AG04450 (cell line): ENCODE measurements at places on chromosomes 16 and 17.

- DNase-seq: no peak
Observed at GRCh38 chr16:11725457-11725856, 17.2 kb downstream of the TXNDC11 start.

- no peak for DNase-seq
Observed at GRCh38 chr16:50093607-50094539, 28.1 kb downstream of the HEATR3 start.

DNA sequence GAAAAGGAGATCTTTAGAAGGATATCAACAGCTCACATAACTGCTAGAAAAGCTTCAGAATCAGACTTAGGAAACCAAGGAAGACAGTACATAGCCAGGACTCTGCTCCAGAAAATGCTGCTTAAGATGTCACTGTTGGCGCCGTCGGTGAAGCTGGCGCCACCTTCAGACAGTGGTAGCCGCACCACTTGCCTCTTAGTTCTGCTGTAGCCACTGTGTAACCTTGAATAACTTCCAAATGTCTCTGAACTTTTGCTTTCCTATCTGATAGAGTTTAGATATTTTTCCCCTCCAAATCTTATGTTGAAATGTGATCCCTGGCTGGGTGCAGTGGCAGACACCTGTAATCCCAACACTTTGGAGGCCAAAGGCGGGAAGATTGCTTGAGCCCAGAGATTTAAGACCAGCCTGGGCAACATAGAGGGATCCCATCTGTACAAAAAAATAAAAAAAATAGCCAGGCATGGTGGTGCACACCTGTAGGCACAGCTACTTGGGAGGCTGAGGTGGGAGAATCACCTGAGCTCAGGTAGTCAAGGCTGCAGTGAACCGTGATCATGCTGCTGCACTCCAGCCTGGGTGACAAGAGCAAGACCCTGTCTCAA lies 6.3 kb upstream of the USP31 start:
- DNase-seq: no peak

GRCh38 chr17:61072648-61073047 lies 327.0 kb upstream of the TBX2 start:
- no peak for DNase-seq

- DNase-seq: no peak
Observed at GRCh38 chr16:85986931-85987749, 88.2 kb downstream of the IRF8 start.

DNA sequence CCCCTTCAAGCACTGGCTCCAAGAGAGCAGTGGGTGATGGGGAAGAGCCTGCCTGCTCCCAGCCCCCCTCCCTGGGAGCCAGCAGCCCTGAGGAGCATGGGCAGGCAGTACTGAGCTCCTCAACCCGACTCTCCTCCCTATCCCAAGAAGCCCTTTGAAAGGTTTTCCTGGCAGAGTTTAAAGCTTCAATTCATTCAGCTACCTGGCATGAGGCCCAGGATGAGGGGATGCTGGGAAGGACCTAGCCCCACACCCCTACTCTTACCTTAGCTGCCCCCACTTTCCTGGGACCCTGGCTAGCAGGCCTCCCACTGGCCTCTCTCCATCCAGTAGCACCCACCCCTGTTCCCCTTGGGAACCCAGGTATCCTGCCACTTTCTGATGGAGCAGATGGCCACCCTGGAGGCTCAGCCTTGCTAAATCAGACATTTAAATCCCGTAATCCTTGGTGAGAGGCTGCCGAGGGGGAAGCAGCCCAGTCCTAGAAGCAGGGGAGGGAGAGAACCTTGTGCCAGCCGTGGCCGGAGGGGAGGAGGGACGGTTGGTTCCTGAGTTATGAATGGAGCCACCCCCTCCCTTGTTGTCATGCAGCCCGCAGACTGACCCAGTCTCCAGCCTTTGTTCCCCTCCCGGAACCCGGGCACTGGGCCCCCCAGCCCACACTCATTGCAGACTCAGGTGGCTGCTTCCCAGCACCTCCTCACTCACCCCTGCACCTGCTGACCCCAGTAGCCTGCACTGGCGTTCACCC lies 17.1 kb downstream of the ATP1B2 start:
- no peak for DNase-seq

DNA sequence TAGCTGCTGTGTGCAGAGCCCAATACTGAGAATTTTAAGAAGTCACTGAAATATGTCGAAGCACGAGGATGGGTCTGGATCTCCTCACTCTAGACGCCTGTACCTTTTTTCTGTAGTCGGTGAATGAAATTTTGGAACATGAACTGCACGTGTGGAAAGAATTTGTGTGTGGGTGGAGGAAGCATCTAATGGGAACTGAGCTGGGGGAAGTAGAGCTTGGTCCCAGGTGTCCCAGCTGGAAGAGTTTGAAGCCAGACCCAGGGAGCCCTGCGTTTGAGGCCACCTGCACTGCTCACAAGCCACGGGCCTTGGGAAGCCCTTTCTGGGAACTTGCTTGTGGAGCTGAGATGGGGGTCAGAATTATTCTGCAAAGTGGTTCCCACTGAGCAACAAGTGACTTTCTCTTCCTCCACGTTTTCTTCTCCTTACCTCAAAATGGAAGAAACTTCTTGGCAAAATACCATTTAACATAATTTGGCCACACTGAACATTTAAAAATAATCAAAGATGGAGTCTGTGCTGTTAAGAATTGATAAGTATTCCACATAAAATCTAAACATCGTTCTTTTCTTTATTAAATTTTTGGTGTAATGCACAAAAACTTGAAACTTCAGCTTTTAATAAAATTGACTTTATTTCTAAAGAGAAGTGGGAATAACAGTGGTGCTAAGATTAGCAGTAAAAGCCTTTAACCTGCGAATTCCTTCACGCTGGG lies 163.8 kb downstream of the PRKCA start:
- DNase-seq: no peak

DNA sequence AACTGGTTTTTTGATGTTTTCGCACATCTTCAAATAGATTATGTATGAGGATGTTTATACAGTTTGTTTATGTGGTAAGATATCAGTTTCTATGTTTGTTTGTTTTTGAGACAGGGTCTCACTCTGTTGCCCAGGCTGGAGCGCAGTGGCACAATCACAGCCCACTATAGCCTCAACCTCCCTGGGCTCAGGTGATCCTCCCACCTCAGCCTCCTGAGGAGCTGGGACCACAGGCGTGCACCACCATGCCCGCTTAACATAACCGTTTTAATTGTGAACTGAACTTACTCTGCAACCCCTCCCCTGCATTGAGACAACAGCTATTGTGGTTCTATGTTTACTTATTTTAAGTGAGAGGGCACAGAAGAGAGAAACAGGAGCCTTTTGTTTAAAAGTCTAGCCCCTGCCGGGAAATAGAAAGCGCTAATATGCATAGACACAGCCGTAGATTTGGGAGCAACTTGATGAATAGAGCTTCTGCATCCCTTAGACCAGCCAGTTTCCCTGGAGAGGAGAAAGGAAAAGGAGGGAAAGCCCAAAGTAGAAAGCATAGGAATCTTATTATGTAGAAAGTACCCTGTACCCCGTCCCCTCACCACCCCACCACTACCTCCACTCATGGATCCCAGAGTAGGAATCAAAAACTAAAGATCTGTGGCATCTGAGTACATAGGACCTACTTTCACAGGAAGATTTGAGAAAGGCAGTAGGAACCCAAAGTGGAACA lies 19.6 kb upstream of the APPBP2 start:
- DNase-seq: no peak

DNA sequence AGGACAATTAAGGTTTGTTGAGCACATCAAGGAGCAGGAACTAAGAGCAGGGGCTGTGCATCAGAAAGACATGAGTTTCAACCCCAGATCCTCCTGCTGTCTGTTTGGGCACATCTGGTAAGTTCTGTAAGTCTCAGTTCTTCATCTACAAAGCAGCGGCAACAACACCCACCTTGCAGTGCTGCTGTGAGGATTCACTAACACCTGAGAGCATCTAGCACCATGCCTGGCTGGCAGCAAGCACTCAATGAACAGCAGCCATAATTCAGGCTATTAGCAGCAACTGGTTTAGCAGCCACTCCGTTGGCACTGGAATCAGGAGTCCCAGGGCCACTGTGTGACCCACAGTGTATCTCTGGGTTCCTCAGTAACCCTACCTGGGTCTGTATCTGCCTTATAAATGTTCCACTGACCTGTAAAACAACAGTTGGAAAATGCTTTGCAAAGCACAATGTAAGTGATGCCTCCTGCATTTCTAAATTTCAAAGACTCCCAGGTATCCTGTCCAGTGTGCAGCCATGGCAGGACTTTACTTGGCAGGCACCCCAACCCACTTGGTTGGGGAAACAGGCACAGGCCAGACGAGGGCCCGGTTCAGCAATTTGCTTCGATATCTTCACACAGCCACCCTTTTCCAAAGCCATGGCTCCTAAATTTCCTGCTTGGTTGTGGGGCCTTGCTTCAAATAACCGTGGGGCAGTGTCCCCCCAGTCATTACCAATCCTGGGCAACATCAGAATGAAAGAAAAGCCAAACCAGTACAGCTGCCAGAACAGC lies 4.2 kb downstream of the ST3GAL2 start:
- DNase-seq: no peak

GRCh38 chr16:53960954-53961616 lies 257.1 kb downstream of the FTO start:
- no peak for DNase-seq

DNA sequence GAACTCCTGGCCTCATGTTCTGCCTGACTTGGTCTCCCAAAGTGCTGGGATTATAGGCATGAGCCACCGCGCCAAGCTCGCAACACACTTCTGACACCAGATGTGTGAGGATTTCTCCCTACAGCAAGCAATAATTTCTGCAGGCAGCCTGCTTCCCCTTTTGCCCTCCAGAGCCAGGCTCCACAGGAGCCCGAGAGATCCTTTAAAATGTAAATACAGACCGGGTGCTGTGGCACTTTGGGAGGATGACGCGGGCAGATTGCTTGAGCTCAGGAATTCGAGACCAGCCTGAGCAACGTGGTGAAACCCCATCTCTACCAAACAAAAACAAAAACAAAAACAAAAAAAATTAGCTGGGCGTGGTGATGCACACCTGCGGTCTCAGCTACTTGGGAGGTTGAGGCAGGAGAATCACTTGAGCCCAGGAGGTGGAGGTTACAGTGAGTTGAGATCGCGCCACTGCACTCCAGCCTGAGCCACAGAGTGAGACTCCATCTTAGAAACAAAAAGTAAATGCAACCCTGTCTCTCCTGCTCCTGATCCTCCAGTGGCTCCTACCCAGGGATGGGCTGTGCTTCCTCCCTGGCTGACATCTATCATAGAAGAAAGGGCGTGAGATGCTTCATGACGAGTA lies 14.7 kb downstream of the C16orf96 start:
- no peak for DNase-seq

GRCh38 chr17:80901319-80901718 lies 90.3 kb upstream of the CHMP6 start:
- DNase-seq: no peak

- peak; percentile 39 for DNase-seq
Observed at GRCh38 chr16:22369221-22369811, 5.1 kb downstream of the CDR2 start.

GRCh38 chr17:13353590-13353989 lies 248.1 kb downstream of the HS3ST3A1 start:
- no peak for DNase-seq

GRCh38 chr16:27778171-27778925 lies 228.4 kb downstream of the KATNIP start:
- DNase-seq: no peak

DNA sequence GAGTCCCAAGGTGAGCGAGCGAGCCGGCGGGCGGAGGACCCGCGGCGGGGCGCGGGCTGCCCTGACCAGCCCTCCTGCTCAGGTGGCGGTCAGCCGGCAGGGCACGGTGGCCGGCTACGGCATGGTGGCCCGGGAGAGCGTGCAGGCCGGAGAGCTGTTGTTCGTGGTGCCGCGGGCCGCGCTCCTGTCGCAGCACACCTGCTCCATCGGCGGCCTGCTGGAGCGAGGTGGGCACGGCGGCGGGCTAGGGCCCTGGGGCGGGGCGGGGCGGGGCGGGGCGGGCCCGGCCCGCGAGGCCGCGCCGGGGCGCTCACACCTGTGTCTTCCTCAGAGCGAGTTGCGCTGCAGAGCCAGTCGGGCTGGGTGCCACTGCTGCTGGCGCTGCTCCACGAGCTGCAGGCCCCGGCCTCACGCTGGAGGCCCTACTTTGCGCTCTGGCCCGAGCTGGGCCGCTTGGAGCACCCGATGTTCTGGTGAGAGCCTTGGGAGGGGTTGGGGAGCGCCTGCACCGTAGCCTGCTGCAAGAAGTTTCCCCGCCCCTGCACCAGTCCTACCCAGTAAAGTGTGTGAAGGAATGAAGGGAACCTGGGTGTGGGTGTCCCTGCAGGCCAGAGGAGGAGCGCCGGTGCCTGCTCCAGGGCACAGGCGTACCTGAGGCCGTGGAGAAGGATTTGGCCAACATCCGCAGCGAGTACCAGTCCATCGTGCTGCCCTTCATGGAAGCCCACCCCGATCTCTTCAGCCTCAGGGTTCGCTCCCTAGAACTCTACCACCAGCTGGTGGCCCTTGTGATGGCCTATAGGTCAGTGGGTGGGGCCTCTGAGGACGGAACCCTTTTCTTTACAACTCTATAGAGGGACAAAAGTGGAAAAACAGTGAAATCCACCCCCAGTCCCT lies 802 bp downstream of the SETD6 start:
- DNase-seq: no peak

DNA sequence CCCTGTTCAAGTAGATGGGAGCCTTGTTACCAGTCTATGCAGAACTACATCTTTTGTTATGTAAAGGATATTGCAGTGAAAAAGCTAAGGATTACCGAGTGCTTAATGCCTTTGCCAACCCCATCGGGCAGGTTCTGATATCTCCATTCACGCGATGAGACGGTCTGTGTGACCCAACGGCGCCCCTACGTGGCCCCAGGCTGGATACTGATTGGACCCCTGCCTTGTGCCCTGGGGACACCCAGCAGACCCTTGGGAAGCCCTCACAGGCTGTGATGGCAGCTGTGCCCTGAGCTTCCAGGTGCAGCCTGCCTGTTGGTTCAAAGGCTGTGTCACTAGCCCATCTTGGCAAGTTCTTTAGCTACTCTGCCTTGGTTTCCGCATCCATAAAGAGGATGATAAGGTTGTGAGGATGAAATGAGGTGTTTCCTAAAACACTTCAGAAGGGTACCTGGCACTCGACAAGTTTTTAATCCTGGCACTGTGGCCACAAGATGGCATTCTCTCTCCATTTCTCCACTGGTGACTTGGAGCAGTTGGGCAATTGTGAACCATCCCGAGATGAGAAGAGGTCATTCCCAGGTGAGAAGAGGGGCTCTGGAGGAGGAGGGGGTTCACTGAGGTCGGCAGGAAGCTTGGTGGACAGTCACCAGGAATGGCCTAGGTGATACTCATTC lies 33.6 kb downstream of the HAPSTR1 start:
- no peak for DNase-seq

DNA sequence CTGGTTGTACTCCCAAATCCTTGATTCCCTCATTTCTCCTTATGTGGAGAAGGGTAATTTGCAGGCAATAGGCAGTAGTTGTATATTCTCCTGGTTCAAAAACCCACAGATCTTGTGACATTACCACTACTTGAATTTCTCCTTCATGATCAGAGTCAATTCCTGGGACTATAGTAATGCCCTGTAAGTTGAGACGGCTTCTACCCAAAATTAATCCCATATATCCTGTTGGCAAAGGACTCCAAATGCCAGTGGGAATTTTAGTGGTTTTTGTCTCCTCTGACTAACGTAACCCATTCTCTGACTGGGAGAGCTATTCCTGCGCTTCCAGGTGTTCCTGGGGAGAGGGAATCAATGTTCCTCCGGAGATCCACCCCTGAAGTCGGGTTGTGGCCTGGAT lies 11.6 kb upstream of the ZNF689 start:
- no peak for DNase-seq

- DNase-seq: no peak
Observed at GRCh38 chr17:7084088-7084487, 4.0 kb upstream of the CLEC10A start.
